ENCODE measurements at places on chromosomes 3 and 15. TPM values are rescaled to one million over a fixed set of nuclear protein-coding genes. Genes with fewer than 3 reads are reported as not detected.

Gene TTLL13
- total RNA-seq, result 0.80 TPM

Gene FGF12
- not detected for total RNA-seq

Gene LCTL
- not detected for total RNA-seq

Gene SPATA12
- not detected for total RNA-seq

Gene ZNF80
- 1.8 TPM for total RNA-seq

DNA sequence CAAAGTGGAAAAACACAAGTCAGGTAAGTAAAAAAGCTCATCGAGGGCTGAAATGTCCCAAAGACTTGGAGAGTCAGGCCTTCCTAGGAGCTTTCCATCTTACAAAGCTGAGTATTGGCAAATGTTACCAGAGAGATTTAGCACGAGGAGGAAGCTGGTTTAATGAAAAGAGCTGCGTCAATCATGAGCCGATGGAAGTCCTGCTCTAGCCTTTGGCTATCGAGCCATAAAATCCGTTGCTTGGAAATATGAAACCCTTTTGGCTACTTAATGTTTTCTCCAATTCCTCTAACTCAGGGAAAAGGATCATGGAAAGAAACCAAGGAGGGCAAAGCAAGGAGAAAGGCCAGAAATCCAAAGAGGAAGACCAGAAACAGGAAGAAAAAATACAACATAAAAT is 1074.6 kb downstream of the FHIT start:
- H3K36me3 ChIP-seq, result no peaks in the 10 kb centered on the region
- no peaks in the 10 kb centered on the region for H3K4me1 ChIP-seq
- DNase-seq, result no peak
- H3K4me3 ChIP-seq, result no peak overlapping the region
- H3K27ac ChIP-seq, result no peak overlapping the region

DNA sequence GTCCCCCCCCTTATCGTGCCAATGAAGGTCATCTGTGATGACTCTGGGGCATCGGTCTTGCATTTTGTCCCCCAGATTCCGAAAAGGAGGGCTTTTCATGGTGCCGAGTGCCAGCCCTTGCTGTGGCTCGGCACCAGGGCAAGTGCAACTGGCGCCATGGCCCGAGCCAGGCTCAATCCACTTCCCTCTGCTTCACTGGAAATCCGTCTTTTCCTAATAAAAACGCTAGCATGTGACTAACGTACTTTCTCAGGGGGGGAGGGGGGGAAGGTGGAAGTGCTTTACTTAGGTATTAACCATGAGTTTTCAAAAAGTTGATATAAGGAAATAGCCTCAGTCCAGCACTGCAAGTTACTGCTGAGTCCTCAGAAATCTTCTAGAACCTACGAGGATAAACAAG is 20.5 kb downstream of the TRPM1 start:
- H3K4me1 ChIP-seq, result no peaks in the 10 kb centered on the region
- no peak for DNase-seq
- no peak overlapping the region for H3K4me3 ChIP-seq
- H3K27me3 ChIP-seq, result no peaks in the 10 kb centered on the region
- H3K27ac ChIP-seq, result no peak overlapping the region

DNA sequence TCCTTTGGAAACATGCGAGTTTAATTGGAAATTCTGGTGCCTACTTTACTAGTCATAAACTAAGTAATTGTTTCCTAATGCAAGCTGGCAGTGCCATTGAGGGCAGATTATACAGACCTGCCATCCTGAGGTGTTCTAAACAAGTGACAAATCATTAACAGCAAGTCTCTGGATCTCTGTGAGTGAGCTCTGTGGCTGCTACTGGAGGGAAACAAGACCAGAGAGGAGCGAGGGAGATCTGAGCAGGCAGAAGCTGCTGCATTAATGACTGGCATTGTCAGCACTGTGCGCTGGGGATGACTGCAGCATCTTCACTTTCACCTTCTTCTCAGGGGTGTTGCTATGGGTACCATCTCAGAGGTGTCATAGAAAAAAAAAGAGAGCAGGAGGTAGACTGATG is 308.4 kb upstream of the DPH6 start:
- no peaks in the 10 kb centered on the region for H3K27me3 ChIP-seq
- H3K4me3 ChIP-seq, result no peak overlapping the region
- H3K27ac ChIP-seq, result no peak overlapping the region
- DNase-seq, result no peak

GRCh38 chr3:168061332-168061996 is 34.3 kb downstream of the GOLIM4 start:
- H3K36me3 ChIP-seq, result no peaks in the 10 kb centered on the region
- H3K4me1 ChIP-seq, result no peaks in the 10 kb centered on the region
- no peaks in the 10 kb centered on the region for H3K27me3 ChIP-seq
- no peak overlapping the region for H3K4me3 ChIP-seq

DNA sequence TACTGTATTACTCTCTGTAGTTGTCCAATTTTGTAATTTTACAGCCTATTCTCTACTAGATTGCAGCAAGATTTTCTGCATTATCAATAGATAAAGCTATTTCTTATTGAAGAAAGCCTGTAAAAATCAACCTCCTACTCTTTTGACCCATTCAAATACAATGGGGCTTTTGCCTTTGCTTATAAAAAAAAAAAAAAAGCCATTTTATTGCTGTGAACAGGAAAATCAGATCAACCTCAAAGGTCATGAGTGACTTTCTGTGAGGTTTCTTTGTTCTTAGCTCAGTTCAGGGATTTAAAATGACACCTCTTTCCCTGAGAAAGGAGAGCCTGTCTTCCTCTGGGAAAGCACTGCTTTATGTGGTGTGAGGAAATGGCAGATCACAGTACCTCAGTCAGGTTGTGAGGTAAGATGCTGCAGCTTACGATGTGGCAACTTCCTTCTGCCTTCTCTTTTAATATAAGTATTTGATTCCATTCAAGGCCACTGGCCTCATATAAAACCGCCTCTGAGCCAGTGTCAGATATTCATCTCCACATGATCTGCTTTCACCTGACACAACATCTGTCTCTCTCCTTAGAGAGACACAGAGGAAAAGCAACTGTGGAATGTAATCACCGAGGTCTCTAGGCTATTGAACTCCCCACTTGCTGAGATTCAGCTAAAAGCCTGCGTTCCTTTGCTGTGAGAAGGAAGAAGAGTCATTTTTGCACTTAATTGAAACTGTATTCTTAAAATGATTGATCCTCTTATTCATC is 161.5 kb upstream of the MB21D2 start:
- no peak overlapping the region for H3K27ac ChIP-seq
- no peak for DNase-seq
- H3K27me3 ChIP-seq, result no peaks in the 10 kb centered on the region
- H3K4me3 ChIP-seq, result no peak overlapping the region
- no peaks in the 10 kb centered on the region for H3K4me1 ChIP-seq
- no peaks in the 10 kb centered on the region for H3K36me3 ChIP-seq

Data from CD8-positive, alpha-beta memory T cell (primary cell).